ENCODE measurements at places on chromosomes 3 and 15. TPM values are rescaled to one million over a fixed set of nuclear protein-coding genes. Genes with fewer than 3 reads are reported as not detected.

DNA sequence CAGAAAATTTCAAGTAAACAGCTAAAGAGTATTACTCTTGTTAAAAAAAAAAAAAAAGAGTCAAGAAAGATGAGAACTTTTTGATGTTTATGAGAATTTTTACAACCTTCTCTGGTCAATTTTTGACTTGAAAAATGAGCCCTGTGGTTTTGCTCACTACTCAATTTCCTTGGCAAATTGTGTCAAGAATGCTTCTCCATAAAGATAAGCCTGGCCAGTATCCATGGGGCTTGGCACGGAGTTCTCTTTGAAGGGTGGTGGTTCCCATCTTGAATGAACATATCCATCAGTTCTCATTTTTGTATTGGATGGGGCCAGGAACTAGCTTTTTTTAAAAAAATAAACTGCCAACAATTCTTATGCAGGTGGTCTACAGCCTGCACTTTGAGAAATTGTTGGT, 179.9 kb downstream of the RYR3 start:
- no peak for DNase-seq

DNA sequence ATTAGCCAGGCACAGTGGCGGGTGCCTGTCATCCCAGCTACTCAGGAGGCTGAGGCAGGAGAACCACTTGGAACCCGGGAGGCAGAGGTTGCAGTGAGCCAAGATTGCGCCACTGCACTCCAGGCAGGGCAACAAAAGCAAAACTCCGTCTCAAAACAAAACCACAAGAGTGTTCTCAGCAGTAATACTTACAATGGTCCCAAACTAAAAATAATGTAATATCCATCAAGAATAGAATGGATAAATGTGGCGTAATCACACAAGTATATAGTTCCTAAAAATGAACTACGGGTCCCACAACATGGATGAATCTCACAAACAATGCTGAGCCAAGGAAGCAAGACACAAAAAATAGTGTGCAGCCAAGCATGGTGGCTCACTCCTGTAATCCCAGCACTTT, 39.2 kb downstream of the STAG1 start:
- DNase-seq, result no peak

- no peak for DNase-seq
Measured at GRCh38 chr3:31275583-31275982, 257.1 kb upstream of the STT3B start.

- no peak for DNase-seq
Measured at GRCh38 chr3:142963516-142964448, at the start of gene PAQR9. TSS of gene PAQR9 (minus strand) at chr3:142963674. CDS start at chr3:142963336, 338 bp downstream.

DNA sequence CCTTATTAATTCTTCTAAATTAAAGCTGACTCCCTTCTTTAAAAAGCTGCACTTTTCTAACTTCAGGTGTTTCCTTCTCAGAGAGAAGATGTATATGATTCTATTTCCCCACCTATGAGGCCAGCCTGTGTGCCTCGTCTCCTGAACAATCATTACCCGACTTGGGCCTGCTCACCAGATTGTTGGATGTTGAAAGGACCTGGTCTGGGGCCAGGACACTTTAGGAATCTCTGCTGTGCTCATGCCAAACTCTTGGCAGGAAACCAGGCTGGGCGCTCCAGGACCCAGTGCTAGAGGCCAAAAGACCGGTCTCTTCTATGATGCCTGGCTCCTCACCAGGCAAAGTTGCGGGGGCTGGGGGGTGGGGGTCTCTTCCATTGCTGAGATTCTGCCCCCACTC, 16.9 kb upstream of the LRRC31 start:
- DNase-seq, result no peak

DNA sequence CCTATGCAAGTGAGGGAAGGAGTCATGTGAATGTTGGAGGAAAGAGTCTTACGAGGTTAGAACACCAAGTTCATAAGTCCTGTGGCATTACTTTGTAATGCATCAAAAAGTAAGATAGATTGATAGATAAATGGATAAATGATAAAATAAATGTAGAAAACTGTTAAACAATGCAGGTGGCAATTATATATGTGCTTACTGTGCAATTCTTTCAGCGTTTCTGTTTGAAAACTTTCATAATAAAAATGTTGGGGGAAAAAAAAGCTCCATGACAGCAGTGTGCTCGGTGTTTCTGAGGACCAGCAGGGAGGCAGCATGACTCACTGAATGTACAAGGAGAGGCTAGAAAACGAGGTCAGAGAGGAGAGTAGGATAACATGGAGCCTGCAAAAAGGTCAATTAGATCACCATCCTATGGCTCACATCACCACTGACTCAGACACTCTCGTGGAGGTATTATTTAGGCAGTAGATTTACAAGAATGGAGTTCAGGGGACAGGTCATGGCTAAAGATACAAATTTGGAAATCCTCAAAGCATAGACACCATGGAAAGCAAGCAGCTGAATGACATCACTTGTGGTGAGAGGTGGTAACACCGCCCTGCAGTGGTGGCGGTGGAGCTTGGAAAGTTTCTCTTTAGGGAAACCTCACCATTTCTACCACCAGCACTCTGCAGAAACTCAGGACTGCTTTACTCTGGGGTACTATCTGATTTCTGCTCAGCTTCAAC, 219.8 kb downstream of the CTNNB1 start:
- DNase-seq, result peak; percentile 70

The BLOC1S6 gene
- 48.6 TPM for total RNA-seq

The IL16 gene
- total RNA-seq, result 0.79 TPM

- no peak for DNase-seq
Measured at GRCh38 chr3:34852844-34853439, 786.4 kb upstream of the ARPP21 start.

GRCh38 chr3:160006282-160007163, 17.9 kb downstream of the IL12A start:
- DNase-seq, result peak; percentile 61

- peak; percentile 53 for DNase-seq
Measured at GRCh38 chr3:5188419-5189221, 1.1 kb downstream of the EDEM1 start.

DNA sequence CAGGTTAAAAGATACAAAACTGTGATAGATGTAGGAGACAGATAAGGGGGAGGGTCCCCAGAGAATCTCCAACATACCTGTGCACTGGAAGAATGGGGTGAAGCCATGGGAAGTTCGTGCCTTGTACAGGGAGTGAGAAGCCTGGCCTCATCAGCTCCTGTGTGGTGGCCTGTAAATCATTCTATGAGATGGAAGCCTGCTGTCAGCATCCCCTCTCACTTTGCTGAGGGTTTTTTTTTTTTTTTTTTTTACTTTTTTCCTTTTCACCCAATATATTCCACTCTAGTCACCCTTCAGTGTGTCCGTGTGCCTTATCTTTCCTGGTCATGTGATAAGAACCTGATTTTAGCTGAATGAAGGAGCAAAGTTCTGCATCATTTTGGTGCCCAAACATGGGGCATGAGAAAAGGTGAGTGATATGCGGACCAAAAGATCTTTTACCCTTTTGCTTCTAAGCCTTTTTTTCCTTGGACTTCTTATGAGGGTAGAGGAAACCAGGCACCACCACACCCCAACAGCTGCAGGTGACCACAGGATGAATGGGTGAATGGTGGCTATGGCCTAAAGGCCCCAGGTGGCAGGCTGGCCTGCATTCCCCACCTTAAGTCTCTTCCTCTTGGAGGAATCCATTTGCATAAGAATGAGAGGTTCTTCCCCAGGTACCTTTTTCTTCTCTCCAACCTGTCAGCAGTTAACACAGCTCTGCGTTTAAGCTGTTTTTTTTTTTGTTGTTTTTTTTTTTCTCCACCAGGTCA, 1345.0 kb downstream of the NSUN3 start:
- no peak for DNase-seq

GRCh38 chr3:64674591-64675076, 13.2 kb downstream of the ADAMTS9 start:
- DNase-seq, result no peak

GRCh38 chr3:122947738-122948137, 79.8 kb downstream of the SEMA5B start:
- peak; percentile 68 for DNase-seq

The SIDT1 gene
- total RNA-seq, result 1.3 TPM

GRCh38 chr3:30299674-30300385, 306.6 kb upstream of the TGFBR2 start:
- peak; percentile 37 for DNase-seq

DNA sequence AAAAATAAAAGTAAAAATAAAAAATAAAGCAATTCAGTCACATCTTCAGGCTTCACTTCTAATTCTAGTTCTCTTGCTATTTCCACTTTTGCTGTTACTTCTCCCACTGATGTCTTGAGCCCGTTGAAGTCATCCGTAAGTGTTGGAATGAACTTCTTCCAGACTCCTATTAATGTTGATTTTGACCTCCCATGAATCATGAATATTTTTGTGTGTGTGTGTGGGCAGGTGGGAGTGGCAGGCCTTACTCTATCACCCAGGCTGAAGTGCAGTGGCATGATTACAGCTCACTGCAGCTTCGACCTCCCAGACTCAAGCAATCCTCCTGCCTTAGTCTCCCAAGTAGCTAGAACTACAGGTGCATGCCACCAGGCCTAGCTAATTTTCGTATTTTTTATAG, 10.7 kb downstream of the USP4 start:
- peak; percentile 60 for DNase-seq

DNA sequence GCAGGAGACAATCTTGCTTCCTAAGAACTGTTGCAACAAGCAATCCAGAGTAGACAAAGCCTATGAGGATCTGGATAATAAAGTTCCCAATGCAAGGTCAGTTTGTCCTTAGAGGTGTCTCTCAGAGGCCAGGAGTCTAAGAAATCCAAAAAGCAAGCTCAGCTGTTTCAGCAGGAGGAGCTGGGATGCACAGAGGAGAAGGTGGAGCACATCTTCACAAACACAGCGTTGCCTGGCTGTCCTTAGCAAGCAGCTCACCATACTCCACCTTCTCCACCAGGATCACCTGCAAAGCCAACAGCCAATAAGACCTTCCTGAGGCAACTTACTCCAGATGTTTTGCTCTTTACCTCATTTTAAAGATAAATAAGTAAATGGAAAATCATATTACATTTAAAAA, 365 bp downstream of the ZBED2 start:
- DNase-seq, result peak; percentile 22

The CPEB1 gene
- total RNA-seq, result under 0.01 TPM

The MINAR1 gene
- total RNA-seq, result 0.26 TPM

- no peak for DNase-seq
Measured at GRCh38 chr15:81899024-81899423, 146.8 kb downstream of the MEX3B start.

- DNase-seq, result peak; percentile 80
Measured at GRCh38 chr3:181292984-181293383, 303.4 kb upstream of the DNAJC19 start.

DNA sequence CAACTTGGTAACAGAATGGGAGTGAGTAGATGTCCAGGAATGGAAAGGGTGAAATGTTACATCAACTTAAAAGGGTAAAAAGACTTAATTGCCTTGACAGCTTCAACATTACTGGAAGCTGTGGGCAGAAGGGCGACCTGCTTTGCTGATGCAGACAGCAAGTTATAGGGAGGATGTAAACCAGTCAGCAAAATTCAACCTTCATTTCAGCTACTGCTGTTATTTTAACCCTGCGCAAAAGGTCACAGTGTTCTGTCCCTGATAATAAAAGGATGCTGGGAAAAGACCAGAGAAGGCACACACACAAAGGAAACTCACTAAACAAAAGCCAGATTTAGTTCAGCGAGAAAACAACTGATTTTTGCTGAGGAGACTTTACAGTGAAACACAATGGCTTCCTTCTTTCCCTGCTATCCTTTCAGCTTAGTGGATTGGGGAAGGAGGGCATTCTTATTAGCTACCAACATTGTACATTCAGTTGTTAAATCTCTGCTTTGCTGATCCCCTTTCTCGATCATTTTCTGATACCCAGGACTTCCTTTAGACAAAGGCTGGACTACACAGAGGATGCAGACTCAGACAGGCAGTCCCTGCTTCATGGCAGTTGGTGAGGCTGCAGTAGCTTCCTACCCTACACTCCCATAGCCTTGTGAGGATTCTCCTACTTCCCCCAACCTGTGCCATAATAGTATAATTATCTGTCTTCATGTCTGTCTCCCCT, 62.0 kb downstream of the P3H2 start:
- no peak for DNase-seq

DNA sequence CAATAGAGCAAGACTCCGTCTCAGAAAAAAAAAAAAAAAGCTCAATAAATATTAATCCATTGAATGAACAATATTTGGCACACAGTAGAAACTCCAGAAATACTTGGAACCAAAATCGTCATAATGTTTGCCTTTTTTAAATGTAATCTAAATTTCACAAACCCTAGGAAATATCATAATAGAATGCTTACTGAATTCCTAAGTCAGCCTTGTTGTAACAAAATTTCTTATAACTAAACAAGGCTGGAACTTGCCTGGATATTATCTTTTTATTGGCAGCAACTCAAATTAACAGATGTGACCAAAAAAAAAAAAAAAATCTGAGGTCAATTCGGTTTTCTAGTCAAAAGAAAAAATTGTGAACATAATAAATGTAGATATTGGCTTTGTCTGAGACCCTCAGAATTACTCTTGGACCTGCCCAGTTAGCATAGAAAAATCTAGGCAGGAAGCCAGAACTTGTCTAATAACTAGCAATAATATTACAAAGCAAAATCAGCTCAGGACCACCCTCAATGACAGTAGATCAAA, 33.3 kb downstream of the GABPB1 start:
- DNase-seq, result no peak

The WDR73 gene
- 31.0 TPM for total RNA-seq

- DNase-seq, result peak; percentile 98
Measured at GRCh38 chr3:190533511-190534281, 19.8 kb downstream of the IL1RAP start.

The CPA3 gene
- not detected for total RNA-seq

GRCh38 chr3:120678984-120679383, 3.1 kb downstream of the HGD start:
- DNase-seq, result no peak

The FES gene
- total RNA-seq, result 3.2 TPM

DNA sequence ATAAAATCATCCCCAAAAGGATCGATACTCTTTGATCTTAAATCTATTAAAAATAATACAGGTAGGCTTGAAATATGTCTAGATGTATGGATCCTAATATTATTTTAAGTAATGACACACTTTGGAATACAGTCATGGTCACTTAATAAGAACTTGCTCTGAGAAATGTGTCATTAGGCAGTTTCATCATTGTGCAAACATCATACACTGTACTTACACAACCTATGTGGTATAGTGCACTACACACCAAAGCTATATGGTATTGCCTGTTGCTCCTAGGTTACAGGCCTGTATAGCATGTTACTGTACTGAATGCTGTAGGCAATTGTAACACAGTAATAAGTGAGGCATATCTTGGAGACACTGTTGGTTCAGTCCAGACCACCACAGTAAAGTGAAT, 307.1 kb downstream of the RAP2B start:
- DNase-seq, result peak; percentile 74

DNA sequence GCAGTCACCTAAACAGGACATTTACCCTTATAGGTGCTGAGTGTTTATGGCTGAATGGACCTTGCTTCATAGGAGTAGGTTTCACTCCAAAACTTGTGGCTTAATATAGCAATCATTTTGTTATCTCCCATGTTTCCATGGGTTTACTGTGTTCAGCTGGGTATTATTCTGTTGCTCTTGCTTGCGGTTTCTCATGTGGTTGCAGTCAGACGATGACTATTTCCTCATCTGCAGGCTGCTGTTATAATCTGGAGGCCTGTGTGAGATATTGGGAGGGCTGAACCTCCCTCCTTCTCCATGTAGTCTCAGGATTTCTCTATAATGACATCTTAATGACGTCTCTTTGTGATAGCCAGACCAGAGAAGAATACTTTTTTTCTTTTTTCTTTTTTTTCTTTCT, 98.1 kb downstream of the ZPLD1 start:
- DNase-seq, result no peak

All from bronchial epithelial cell (primary cell).